ENCODE measurements at places on chromosomes 16 and 17.
A peak's percentile ranks its signal among the peaks of the same experiment; 100 is the strongest.

DNA sequence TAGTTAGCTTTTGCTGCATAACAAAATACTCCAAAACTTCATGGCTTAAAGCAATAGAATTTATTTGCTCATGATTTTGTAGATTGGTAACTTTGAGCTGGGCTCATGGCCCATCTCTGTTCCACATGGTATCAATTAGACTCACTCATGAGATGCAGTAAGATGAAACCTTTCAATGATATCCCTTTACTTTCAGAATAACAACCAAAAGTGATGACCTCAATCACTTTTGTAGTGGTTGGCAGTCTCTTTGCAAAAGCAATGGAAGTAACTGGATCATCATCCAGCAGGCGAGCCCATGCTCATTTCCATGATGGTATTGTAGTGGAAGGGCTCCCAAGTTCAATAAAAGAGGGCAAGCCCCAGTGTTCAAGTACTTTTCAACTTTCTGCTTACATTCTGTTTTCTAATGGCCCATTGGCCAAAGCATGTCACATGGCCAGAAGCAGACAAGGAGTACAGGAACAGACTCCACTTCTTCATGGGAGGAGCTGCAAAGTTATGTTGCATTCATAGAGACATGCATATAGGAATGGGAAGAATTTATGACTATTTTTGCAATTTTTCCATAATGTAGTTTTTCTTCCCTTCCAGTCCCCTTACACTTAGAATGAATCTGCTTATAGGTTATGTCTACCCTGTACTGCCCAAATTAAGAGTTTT lies 41.7 kb downstream of the EFCAB5 start:
- DNase-seq = no peak

- no peak for DNase-seq
Observed at GRCh38 chr17:56167491-56167890, 14.2 kb downstream of the ANKFN1 start.

GRCh38 chr17:76036497-76037261 lies 9.6 kb upstream of the EVPL start:
- no peak for DNase-seq

DNA sequence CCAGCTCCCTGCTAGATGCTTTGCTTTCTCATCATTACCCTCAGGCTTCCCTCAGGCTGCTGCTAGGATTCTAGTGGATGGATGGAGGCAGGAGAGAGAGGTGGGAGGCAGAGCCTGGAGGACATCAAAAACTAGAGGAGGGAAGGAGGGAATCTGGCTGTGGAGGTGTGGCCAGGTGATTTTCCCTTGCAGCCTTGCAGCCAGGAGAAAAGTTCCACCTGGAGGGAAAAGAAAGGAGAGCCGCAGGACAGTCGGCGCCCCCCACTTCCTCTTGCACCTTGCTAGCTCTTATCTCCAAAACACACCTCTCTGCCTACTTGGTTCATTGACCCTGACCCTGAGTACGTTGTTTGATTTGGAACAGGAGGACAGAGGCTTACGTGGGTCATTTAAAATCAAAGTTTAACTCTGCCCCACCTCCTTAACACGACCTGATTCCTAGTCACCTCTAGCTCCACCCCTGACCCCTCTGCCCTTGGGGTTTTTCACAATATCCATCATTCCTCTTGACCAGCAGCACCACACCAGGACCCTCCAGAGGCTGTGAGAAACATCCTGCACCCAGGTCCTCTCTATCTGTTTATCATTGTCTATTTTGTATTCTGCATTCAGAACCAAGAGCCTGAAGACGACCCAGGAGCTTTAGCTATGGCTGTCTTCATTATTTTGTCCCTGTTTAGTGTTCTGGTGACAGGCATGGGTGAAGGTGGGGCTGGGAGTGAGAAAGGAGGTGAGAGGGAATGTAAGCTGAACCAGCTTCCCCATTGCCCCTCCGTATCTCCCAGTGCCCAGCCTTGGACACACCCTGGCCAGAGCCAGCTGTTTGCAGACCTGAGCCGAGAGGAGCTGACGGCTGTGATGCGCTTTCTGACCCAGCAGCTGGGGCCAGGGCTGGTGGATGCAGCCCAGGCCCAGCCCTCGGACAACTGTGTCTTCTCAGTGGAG lies 15.9 kb downstream of the AOC3 start:
- no peak for DNase-seq

GRCh38 chr16:8905168-8905762 lies 23.1 kb downstream of the LITAFD start:
- DNase-seq = peak; percentile 31

DNA sequence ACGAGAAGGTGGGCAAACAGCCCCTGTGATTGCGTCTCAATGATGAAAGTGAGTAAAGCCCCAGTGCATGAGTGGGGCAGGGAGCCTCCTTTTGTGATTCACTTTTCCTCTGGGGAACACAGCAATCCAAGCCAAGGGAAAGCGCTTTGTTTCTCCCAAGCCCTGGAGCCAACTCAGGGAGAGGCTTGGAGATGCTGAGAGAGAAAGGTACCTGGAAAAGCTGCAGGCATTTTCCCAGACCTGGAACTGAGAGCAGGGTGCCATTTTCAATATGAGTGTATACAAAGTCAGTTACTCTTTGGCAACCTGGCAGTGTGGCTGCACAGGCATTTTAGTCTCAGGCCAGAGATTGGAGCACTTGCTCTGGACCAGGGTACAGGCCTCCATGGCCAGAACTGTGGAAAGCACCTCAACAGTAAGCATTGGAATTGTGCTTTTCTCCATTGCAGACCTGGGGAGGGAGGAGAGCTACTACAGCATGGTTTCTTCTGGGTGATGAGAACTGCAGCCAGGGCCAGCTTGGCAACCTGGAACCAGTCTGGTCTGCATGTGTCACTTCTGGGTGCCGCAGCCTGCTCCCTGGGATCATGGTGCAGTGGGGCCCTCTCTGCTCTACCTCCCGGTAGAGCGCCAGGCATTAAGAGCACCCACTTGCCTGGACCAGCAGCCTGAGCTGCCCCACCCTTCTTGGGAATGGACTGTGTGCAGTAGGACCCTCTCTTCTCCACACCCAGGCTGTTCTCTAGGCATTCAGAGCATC lies 89.0 kb upstream of the CDH5 start:
- DNase-seq = no peak

DNA sequence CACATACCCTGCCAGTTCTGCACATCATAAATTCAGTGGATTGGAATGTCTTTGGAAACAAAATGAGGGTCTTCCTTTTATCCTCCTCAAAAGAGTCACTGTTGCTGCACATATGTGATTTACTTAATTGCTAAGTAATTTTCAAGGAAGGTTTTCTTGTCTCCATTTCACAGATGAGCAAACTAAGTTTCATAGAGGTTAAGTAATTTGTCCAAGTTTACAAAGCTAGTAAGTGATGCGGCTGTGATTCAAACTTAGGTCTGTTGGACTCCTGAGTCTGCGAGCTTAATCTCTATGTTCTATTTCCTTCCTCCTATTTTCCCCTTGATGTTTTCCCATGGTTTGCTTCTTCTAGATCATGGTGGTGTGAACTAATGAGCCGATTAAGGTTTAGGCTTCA lies 13.7 kb upstream of the ERN2 start:
- DNase-seq = no peak

DNA sequence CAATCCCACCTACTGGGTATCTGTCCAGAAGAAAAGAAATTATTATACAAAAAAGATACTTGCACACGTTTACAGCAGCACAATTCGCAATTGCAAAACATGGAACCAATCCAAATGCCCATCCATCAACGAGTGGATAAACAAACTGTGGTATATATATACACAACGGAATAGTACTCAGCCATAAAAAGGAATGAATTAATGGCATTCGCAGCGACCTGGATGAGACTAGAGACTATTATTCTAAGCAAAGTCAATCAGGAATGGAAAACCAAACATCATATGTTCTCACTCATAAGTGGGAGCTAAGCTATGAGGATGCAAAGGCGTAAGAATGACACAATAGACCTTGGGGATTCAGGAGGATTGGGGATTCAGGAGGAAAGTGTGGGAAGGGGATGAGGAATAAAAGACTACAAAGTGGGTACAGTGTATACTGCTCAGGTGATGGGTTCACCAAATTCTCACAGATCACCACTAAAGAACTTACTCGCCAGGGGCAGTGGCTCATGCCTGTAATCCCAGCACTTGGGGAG lies 21.0 kb downstream of the CNOT1 start:
- DNase-seq = no peak

DNA sequence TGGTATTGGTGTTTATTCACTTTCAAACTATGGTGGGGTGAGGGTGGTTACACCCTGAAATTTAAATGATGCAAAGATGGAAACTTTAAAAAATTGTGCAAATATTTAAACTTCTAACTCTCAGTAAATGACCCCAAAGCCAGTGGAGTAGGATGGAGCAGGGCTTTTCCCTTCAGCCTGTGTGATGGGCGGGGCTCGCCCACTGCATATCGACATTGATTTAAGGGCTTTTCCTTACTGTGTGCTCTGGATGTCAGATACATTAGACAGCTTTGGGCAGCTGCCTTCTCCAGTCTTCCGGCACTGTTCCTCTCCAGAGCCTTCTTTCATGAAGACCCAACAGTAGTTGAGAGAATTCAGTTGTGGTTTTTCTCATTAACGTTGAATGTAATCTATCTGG lies 99.9 kb downstream of the SPECC1 start:
- no peak for DNase-seq

GRCh38 chr17:70271672-70272071 lies 102.3 kb downstream of the KCNJ2 start:
- no peak for DNase-seq

DNA sequence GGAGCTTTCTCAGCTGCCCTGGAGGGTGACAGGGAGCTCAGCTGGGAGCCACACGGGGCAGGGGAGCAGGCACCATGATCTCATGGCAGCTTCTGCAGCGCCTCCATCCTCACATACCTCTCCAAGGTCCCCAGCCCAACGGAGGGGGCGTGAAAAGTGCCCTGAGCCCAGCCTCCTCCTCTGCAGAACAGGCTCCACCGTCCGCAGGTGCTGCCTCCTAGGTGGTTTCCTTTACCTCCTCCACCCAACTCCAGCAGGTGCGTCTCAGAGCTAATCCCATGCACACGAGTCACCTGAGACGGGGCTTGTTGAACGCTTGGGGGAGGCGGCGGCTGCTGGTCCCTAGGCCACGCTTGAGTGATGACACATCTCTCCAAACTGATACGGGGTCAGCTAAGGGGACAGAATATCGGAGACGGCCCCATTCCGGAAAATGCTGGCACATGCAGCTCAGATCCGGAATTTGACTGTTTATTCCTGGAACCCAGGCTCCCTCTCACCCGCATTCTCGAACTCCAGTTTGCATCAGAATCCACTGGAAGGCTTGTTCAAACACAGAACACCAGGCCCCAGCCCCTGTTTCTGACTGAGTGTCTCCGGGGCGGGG lies 387 bp upstream of the SLC38A8 start:
- no peak for DNase-seq

DNA sequence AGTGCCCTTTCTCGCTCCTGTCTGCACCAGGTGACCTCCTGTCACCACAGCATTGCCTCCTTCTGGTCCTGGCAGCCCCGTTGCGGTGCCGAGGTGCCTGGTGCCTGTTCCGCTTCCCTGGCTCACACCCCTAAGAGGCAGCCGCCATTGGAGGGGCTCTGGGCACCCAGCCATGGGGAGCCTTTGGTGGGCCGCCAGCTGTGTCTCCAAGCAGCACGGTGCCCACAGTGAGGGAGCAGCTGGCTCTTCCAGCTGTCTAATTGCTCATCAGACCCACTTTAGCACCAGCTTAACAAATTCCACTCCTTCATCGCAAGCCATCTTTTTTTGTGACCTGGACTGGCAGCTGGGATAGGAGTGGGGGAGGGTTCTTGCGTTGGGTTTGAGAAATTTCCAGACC lies 276.1 kb downstream of the SNX29 start:
- no peak for DNase-seq

DNA sequence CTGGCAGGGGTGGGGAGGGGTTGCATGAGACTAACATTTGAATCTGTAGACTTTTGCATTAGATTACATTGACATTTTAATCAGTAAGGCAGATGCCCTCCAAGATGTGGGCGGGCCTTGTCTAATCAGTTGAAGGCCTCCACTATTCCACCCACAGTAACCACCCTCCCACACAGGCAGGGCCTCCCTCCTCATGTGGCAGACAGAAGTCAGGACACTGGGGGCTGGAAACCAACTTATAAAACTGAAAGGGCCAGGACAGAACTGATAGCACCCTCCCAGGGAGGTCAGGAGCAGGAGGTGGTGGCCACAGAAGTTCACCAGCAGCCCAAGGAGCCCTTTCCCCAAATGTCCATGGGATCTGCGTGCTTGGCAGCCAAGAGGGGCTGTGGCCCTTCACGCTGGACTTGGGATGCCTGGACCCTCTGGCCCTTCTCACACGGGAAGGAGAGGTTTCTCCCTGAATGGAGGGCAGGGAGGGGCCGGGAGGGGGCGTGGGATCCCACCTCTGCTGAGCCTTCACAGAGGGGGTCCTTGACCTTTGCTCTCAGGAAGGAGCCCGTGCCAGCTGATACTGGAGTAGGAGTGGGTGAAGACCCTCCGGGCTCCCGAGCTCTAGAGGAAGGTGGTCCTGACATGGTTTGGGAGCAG lies 4.6 kb downstream of the PYCR1 start:
- no peak for DNase-seq

GRCh38 chr16:23967775-23968174 lies 132.0 kb downstream of the PRKCB start:
- no peak for DNase-seq

GRCh38 chr17:82230609-82231311 lies 1.9 kb downstream of the SLC16A3 start:
- DNase-seq = peak; percentile 48

- no peak for DNase-seq
Observed at GRCh38 chr16:28182801-28183200, 29.0 kb downstream of the XPO6 start.

GRCh38 chr17:1002771-1003555 lies 6.0 kb downstream of the TIMM22 start:
- DNase-seq = no peak

DNA sequence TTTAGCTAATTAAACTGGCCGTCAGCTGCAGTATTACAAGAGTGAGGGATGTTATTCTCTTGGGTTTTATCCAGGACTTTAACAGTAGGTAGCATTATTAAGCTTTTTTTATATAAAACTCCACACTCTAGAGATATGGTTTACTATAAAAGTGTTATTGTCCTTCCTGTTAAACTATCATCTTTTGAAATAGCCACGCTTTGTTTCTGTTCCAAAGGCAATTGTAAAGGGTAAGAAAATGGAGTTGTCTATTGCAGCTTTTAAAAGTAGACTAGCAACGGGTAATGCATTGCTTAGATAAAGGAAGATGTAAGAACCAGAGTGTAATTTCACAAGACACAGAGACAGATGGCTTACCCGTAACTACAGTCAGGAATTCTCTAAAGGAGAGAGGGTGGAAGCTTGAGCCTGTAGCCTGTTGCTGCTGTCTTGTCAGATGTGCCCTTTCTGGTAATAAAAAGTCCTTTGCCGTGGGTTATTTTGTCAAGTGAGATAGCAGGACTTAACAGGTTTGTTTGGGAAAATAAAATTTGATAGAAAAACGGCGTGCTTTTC lies 56.4 kb downstream of the WWOX start:
- no peak for DNase-seq

- no peak for DNase-seq
Observed at GRCh38 chr17:35019386-35020179, 39.3 kb downstream of the LIG3 start.

DNA sequence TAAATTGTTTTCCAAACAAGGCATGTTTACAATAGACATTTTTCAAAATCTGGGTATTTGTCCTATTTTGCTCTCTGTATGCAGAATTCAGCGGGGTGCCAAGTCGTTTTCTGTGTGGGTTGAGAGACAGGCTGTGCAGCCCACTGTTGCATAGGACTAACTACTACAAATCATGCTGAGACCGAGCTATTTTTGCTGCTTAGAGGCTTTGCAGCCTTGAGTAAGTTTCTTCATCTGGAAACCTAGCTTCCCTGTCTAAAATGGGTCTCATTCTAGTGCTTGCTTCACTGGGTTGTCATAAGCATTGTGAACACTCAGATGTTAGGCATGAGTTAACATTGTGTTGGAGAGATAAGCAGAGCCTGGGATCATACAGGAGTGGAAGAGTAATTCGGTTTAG lies 1.3 kb downstream of the PRPSAP2 start:
- no peak for DNase-seq
